ENCODE measurements at places on chromosomes 11 and 22. TPM values are rescaled to one million over a fixed set of nuclear protein-coding genes. Genes with fewer than 3 reads are reported as not detected.

Gene PICK1
- total RNA-seq: 20.3 TPM

Gene MS4A6E
- total RNA-seq: not detected

Gene PIWIL4
- total RNA-seq: 1.1 TPM

Gene GNB1L
- total RNA-seq: 38.2 TPM

Gene MYEOV
- 2.0 TPM for total RNA-seq

Gene MARK2
- 26.5 TPM for total RNA-seq

Gene TOLLIP
- total RNA-seq: 11.2 TPM

Gene DBX1
- 1.8 TPM for total RNA-seq

Gene GAB4
- total RNA-seq: 0.18 TPM

Gene MED15
- total RNA-seq: 25.3 TPM

Gene CNTN5
- 0.17 TPM for total RNA-seq

Gene SLC22A12
- not detected for total RNA-seq

Gene SYT13
- 6.1 TPM for total RNA-seq

Gene DEUP1
- total RNA-seq: not detected

Gene FXYD6
- 32.8 TPM for total RNA-seq

Gene KRTAP5-1
- not detected for total RNA-seq
